Aorta (tissue), 5 donors: ENCODE measurements at places on chromosomes 4 and X. TPM values are rescaled to one million over a fixed set of nuclear protein-coding genes. Genes with fewer than 3 reads are reported as not detected.

The ATP7A gene
- 0.88 TPM for polyA plus RNA-seq

The VEGFC gene
- polyA plus RNA-seq, result 0.59 TPM

The NUDT9 gene
- polyA plus RNA-seq, result 38.7 TPM

The DRD5 gene
- not detected for polyA plus RNA-seq

The PDGFRA gene
- 109 TPM for polyA plus RNA-seq

The TKTL2 gene
- not detected for polyA plus RNA-seq

The CCDC120 gene
- polyA plus RNA-seq, result 6.4 TPM

The RAB39B gene
- polyA plus RNA-seq, result 0.03 TPM

The CACNA1F gene
- 0.03 TPM for polyA plus RNA-seq

The TBC1D9 gene
- polyA plus RNA-seq, result 4.7 TPM

The MAGEC3 gene
- not detected for polyA plus RNA-seq

The PHOX2B gene
- polyA plus RNA-seq, result not detected

The SUPT20HL1 gene
- polyA plus RNA-seq, result not detected

The CLGN gene
- polyA plus RNA-seq, result not detected

The GASK1B gene
- 28.5 TPM for polyA plus RNA-seq

The NPY2R gene
- polyA plus RNA-seq, result 7.8 TPM

The FAAH2 gene
- polyA plus RNA-seq, result not detected

The GAGE1 gene
- not detected for polyA plus RNA-seq

The KDM5C gene
- 14.0 TPM for polyA plus RNA-seq

The BEX5 gene
- 15.0 TPM for polyA plus RNA-seq

The GDI1 gene
- polyA plus RNA-seq, result 209 TPM

The APELA gene
- not detected for polyA plus RNA-seq

The PFKFB1 gene
- not detected for polyA plus RNA-seq

The FAM184B gene
- polyA plus RNA-seq, result 0.05 TPM

The SLC9A7 gene
- 0.33 TPM for polyA plus RNA-seq

The GATA1 gene
- polyA plus RNA-seq, result not detected

The PABPC1L2A gene
- not detected for polyA plus RNA-seq

The SYP gene
- 3.0 TPM for polyA plus RNA-seq

The TRIM2 gene
- polyA plus RNA-seq, result 7.5 TPM

The DCAF12L1 gene
- not detected for polyA plus RNA-seq

The CENPVL2 gene
- polyA plus RNA-seq, result not detected

The BMPR1B gene
- polyA plus RNA-seq, result 1.0 TPM

The PLP1 gene
- 0.50 TPM for polyA plus RNA-seq

The PSAPL1 gene
- not detected for polyA plus RNA-seq

The SHOX gene
- 0.13 TPM for polyA plus RNA-seq

The TMEM255A gene
- polyA plus RNA-seq, result not detected

The GRIA3 gene
- 7.0 TPM for polyA plus RNA-seq
